ENCODE measurements at places on chromosomes 16 and 17.

- no peak for DNase-seq
Measured at GRCh38 chr17:13558588-13558987, 43.1 kb downstream of the HS3ST3A1 start.

- no peak for DNase-seq
Measured at GRCh38 chr17:44610871-44611270, 45.4 kb upstream of the MEIOC start.

GRCh38 chr16:7335991-7336634 lies 3.5 kb downstream of the RBFOX1 start:
- DNase-seq, result no peak

- no peak for DNase-seq
Measured at GRCh38 chr16:80512593-80512853, 28.3 kb upstream of the DYNLRB2 start.

DNA sequence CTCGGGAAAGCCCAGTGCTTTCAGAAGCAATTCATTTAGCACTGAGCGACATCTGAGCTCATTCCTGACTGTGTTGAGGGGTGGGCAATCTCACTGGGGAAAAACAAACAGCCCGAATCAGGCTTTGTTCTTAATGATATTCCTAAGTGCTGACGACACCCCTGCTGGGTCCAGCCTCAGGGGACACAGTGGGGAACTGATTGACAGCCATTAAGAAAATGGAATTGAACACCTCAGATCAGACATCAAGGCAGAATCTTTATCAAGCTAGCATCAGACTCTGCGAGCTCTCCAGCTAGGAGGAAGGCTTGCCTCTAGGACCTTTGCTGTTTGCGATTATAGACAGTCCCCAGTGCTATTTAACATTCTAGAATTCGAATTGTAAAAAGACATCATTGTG lies 22.5 kb upstream of the LYRM9 start:
- no peak for DNase-seq
